Activated CD4-positive, alpha-beta T cell treated with anti-CD3 and anti-CD28 coated beads, Interleukin-10, Interleukin-2, amounts not matched to agents 100 ng/mL and 50 ng/mL, durations not matched to agents 16 hours and 8 hours (primary cell): ENCODE measurements at places on chromosomes 5 and 9.

- DNase-seq = no peak
Measured at GRCh38 chr9:99579964-99580363, 241.7 kb upstream of the NR4A3 start.

DNA sequence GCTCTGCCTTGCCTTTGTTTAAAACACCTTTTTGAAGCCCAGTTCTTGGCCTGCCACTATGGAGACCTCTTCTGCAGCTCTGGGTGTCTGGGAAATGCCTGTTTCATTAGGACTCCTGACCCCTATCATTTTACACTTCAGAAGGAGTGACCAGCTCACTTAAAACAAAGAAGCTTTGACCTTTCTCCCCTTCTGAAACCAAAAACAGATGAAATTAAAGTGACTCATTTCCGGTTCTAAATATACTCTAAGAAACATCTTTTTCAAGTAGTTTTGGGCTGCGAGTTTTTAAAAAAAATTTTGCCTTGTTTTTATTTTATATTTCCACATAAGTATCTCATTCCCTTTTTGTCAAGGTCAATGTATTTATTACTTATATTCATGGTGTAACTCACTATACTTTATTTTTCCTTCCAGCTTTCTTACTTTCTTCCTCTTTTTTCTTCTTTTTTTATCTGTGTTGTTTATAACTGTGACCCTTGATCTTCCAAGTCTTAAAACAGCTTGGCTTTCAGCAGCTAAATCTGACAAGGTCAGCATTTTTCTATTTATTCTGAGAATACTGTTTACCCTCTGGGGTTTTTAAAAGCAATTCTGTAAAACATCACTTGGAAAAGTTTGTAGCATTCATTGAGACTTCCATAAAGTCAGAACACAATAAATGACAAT lies 672.9 kb downstream of the NR2F1-AS1 start:
- no peak for DNase-seq

GRCh38 chr5:113020461-113021273 lies 44.1 kb downstream of the DCP2 start:
- peak; percentile 68 for DNase-seq

- DNase-seq = no peak
Measured at GRCh38 chr5:73126381-73126780, 6.0 kb downstream of the TMEM171 start.

DNA sequence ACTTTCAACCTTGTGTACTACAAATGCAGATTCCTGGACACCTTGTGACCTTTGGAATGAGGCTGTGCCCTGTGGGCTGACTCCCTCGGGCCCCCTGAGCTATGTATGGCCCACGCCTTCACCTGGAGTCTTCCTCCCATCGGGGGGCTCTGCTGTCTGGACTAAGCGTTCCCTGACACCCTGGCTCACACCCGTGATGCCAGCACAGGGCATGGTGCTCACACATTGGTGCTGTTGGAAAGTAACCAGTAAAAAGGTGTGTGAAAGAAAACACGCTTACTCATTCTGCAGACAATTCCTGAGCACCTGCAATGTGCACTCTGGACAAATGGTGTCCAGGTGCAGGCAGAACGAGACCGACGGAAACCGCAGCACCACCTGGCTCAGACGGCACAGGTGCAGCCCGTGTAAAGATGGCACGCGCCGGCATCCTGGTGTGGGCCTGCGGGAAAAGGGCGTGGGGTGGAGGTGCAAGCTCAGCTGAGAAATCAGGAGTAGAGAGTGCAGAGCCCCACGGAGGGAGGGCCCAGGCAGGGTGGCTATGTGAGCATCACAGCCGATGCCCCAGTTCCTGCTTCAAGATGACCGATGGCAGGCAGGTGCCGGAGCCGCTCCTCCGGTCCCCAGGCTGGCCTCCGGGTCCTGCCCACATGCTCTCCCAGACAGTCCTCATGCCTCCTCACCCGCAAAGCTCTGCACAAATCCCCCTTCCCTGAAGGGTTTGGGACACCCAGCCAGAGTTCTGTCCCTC lies 11.0 kb downstream of the LPCAT1 start:
- no peak for DNase-seq

- no peak for DNase-seq
Measured at GRCh38 chr9:89277043-89277442, 34.0 kb upstream of the CKS2 start.
